ENCODE measurements at places on chromosomes 1 and 21.

DNA sequence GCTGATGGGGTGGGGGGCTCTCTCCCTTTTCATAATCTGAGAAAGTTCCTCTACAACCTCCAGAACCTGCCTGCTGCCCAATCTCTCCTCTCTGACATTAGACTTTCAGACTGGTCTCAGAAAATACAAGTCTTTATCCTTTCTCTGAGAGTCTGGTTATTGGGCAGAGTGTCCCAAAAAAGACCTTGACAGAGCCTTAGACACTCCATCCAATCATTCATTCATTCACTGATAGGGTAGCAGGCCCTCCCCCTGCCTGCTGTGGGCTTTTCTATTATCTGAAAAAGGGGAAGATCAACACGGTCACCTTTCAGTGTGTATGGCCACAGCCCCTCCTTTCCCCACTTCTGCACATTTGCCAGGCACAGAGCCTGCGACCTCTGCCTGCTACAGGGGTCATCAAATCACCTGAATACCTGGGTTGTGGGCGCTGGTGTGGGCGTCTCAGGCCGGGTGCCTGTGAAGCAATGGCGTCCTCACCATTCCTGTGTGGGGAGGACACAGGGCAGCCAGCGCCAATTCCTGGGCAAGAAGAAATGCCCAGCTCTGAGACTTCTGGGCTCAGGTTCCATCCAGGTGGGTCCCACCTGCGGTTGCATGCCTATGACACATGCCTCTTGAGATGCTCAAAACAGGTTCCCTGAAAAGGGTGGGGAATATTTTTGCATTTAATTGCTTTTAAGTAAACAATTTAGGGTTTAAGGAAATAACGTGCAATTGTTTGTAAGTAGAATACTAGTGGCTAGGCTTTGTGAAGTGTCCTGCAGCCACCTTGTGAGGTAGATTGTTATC, 52.8 kb downstream of the ELK4 start:
- no peak for DNase-seq

GRCh38 chr21:44365967-44366585, 12.7 kb downstream of the TRPM2 start:
- DNase-seq: no peak

DNA sequence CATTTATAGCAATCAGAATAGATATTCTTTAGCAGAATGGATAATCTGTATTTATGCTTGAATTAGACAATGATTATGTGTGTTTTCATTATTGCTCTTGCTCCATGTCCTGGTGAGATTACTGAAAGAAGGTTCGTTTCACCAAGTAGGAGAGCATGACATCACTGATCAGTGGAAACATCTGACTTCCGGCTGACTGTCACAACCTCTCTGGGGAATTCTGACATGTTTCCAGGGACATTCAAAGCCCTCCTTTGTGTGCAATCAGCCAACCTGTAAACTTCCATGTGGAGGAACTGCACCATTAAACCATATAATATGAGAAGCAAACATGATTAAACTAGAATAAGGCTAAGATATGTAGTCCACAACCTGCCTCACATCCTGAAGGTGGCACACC, 424.8 kb upstream of the ADGRL4 start:
- DNase-seq: no peak

GRCh38 chr1:116489231-116489697, 81.6 kb downstream of the CD58 start:
- DNase-seq: no peak

GRCh38 chr1:10733474-10734366, 62.7 kb downstream of the CASZ1 start:
- DNase-seq: no peak

DNA sequence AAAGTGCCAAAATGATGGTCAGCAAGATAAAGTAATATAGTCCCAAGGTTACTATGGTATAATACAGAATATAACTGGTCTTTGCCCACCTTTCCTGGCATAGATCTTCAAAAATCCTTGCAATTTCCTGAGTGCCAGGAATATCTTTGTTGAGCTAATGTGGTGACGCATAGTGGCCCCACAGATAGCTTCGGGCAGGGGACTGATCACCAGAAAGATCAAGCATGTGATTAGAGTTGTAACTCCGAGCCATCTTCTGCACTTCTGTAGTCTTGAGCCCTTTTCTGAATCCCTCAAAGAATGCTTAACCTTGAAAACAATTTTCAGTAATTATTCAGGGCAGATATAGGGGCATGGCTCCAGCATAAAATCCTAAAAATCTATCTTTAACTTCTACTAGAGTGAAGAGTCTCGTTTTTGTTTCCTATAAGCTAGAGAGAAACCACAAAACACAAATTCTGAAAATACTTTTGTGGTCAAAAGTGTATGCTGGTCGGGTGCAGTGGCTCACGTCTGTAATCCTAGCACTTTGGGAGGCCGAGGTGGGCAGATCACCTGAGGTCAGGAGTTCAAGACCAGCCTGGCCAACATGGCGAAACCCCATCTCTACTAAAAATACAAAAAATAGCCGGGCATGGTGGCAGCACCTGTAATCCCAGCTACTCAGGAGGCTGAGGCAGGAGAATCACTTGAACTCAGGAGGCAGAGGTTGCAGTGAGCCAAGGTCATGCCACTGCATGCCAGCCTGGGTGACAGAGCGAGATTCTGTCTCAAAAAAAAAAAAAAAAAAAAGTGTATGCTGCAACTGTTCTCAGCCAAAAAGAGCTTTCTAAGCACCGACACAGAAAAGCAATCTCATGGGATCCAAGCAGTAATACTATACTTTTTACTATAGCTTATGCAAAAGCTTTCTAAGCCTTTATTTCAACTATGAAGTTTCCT, 62.8 kb downstream of the NVL start:
- DNase-seq: no peak

- DNase-seq: peak; percentile 72
Measured at GRCh38 chr1:15153842-15154479, 414 bp downstream of the TMEM51 start.

GRCh38 chr1:118918230-118918939, 69.8 kb downstream of the TBX15 start:
- DNase-seq: no peak

DNA sequence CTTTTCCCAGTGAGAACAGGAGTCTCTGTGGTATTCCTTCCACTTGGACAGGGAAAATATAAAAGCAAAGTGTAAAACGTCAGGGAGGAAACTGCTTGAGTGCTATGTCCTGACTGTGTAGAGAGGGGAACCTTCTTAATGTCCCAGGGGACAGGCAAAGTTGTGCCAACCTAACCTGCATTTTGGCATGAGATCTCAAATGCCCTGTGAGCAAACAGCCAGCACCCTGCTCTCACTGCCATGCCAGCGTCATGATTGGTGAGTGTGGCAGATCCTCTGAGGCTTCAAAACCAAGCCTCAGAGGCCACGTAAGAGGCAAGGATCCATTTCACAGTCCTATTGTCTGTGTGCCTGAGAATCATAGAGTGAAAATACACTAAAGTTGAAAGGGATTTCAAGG, 49.7 kb upstream of the RAP1A start:
- DNase-seq: no peak

DNA sequence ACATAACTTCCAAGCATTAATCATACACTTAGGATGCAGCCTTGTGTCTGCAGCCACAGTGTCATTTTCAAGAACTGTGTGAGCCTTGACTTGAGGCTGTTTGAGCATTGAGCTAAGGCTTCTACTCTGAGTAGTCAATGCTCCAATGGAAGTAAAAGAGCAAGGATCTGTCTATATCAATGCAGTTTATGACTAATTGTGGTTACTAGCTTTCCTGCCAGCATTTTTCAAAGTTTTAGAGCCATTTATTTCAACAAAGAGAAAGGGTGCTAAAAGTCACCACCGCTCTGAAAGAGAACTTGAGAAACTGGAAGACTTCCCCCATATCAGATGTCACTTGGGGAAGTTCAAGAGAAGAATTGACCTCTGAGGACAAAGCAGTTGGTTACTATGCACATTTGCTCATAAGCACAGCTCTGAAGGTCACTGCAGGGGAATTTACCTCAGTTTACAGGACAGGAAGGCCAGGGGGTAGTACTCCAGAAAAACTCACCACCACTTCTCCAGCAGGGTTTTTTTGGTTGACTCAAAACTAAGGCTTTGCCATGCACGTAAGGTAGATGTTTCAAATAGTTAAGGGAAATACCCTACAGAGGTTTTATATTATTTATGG, 24.5 kb upstream of the RGS1 start:
- peak; percentile 85 for DNase-seq

- no peak for DNase-seq
Measured at GRCh38 chr1:71918630-71919029, 363.7 kb downstream of the NEGR1 start.

DNA sequence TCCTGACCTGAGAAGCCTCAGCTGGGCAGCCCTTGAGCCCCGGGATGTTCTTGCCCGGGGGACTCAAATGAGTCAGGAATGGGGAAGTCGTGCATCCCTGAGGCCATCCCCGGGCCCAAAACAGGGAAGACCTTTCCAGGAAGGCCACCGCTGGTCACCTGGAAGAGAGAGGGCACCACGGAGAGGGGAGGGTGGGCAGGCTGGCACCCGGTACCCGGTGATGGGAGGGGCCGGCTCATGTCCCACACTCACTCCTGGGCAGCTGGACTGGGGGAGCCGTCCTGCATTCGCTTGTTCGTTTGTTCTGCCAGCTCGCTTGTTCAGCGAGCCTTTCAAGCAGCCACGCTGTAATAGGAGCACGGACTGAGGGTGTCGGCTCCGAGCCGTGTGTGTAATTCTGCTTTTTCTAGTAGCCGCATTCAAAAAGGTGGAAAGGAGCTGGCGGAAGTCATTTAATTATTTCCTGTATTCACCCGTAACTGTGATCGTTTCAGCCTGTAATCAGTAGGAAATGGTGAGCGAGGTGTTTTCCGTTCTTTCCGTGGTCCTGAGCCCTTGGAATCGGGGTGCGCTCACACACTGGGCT, 48.4 kb upstream of the CCDC27 start:
- DNase-seq: no peak

DNA sequence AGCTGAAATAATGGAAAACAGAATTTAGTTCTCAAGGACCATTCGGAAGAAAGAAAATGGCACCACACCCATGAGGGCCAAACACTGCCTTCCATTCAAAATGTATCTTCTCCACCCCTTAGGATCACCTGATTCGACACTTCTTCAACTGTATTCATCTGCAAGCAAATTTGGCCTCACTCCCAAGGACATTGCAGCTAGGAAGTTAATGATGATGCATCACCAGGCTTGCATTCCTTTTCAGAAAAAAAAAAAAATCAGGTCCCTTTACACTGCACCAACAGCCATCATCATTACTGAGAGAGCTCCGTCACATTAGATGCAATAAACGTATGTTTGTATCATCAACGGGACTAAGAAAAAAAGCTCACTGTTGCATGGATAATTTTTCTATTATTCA, 368.3 kb downstream of the PCP4 start:
- DNase-seq: no peak

GRCh38 chr1:66925558-66925910, 744 bp downstream of the MIER1 start:
- no peak for DNase-seq

GRCh38 chr1:156809281-156809680, 7.4 kb downstream of the SH2D2A start:
- no peak for DNase-seq

- no peak for DNase-seq
Measured at GRCh38 chr1:71743862-71744261, 538.5 kb downstream of the NEGR1 start.

DNA sequence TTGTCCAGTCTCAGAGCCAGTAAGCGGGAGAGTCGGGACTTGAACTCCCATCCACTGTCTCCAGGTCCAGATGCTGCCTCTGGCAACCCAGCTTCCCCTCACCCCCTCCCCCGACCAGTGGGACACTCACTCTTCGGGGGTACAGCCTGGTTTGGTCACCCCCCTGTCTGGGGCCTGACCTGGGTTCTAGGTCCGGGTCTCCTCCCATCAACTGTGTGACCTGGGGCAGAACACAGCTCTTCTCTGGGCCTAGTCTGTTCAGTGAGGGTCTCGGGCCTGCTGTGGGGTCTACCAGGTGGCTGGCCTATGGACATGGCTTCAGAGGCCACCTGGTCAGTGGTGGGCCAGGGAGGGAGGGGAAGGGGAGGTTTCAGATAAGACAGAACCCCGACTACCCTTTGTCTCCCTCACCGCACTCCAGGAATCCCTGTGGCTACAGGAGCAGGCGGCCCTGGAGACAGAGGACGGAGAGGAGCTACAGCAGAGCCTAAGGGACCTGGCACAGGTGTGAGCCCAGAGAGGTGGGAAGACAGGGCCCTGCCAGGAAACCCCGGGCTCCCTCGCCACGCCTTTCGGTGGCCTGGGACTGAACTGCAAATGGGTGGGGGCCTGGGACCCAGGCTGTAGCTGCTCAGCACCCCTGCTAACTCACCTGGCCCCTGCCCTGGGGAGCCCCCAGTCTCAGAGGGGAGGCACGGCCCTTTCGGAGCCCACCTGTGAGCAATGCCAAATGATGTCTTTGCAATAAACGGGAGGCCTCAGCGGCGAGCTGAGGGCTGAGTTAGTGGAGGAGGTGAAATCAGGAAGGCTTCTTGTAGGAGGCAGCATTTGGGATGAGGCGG, 4.1 kb upstream of the NBPF3 start:
- no peak for DNase-seq

DNA sequence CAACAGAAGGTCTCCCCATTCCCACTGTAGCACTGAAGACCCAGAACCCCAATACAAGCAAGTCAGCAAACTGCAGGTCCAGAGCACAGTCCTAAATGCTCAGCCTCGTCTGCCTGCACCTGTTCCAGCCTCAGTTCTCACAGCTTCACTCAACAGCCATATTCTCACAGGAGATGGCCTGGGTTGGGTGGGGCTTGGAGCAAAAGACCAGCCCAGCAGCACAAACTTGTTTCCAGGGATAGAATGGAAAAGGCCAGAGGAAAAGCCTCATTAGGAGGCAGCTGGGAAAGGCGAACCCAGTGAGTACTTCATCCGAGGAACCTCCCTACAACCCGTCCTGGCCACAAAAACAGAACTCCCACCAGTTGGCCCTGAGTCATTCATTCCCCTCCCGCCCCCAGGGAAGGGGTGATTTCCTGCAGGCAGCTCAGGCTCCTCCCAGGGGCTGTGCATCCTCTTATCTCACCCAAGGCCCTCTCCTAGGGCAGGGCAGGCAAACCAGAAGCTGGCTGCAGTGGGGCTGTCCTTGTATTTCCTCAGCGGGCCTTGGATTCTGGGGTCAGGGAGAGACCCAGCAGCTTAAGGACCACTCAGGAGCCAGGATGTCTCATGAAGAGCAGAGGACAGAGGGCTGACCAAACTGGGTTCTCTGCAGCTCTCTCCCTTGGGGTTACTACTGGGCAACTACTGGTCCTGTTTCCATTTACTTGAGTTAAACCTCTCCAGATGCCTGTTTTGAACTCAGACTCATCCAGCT, 7.4 kb upstream of the MPL start:
- peak; percentile 91 for DNase-seq

DNA sequence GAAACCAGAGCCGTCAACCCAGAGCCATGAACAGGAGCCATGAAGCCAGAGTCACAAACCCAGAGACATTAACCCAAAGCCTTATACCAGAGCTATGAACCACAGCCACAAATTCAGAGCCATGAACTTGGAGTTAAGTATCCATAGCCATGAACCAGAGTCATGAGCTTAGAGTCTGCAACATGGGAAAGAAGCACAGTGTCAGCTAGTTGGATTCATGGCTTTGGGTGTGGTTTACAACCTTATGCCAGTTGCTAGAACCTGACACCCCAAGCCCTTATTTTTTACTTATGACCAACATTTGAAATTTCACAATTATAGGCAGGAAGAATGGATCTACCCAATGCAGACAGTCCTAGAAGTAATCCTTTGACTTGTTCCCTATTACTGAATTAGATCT, 128.9 kb upstream of the FAM78B start:
- no peak for DNase-seq
